ENCODE measurements at places on chromosomes 5 and 9.

DNA sequence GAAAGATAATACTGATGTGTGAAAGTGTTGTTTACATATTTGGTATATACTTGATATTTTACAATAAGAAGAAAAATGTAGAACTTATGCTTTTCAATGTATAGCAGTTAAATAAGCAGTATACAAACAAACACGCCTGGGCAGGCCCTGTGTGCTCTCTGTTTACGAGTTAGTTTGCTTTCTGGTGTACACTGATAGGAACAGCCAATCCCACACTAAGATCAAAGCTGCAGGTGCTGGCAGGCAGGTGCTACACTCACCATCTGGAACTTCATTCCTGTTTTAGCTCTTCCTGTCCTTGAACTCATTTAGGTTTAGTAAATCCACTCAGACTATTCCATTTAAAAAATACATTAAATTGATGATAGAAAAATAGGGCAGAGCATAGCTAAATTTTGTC lies 614.7 kb upstream of the ST8SIA4 start:
- DNase-seq, result no peak

DNA sequence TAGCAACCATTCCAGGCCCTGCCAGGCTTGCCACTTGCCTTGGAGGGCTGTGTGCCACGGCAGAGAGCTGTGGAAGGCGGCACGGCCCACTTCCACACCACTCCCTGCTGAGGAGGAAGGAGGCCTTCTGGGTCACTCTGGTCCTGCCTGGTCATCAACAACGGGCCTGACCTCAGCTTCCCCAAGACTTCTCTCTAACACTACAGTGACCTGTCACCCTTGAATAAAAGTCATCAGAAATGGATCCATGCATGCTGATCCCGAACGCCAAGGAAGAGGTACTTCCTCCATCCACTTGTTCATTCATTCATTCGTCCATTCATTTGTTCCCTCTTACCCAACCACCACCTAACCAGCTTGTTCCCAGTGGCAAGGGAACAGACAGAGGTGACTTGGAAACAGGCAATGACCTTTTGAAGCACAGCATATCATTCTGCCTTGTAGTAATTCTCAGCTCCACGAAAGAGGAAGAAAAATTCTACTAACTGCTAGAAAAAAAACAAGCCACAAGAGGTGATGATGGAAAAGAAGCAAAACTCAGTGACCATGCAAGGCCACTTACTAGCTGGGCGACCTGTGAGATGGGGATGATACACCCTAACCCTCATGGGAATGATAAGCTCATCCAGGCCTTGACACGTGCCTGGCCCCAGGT lies 58.6 kb downstream of the STK10 start:
- DNase-seq, result no peak

DNA sequence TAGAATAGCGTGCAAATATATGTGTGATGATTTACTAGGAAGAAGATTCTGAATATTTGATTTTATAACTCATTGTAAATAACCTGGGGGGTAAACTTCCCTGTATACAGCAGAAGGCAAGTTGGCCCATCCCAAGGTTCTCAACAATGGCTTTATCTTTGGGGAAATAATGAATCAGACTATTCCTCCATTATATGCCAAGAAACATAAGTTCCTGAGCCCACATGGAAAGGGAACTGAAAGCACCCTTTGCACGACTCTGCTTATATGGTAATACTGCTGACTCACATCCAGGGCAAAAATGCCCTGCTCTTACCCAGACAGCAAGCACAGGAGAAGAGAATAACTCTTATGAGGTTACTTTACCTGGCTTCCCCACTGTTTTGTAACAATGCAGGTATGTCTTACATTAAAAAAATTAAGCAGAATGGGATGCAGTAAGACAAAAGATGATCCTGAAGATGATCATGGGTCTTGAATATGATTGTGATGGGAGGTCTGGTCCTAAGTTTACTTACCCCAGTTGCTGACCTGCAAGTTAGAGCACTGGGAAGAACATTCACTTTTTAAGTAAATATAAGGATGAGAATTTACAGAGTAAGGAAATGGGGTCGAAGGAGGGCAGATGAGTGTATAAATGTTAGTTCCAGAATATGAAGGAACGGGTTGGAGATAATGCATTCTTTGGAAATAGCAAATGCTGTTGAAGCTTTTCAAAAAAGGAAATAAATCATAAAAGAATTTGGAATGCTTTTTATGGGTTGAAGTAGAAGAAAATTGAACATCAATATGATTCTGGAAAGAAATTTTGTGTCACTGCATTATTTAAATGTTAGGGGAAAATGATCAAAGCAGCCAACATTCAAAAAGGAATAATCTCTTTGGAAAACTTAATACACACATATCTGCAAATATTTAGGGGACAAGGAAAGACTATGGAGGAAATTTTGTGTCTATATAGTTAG lies 428.4 kb upstream of the MPDZ start:
- DNase-seq, result no peak

DNA sequence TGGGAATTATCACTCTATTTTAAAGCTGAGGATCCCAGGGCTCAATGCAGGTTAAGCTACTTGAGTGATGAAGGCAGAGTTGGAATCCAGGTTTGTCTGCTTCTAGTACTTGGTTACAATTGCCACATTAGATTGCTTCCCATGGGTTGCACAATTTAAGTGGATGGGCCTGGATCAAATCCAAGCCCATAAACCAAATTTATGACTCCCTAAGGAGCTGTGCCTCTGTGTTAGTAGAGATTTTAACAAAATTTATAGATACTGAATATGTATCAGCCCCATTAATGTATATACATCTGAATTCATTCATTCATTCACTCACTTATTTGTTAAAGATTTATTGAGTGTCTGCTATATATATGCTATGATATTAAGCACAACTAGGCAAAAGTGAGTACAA lies 332.3 kb upstream of the KLF9 start:
- no peak for DNase-seq

DNA sequence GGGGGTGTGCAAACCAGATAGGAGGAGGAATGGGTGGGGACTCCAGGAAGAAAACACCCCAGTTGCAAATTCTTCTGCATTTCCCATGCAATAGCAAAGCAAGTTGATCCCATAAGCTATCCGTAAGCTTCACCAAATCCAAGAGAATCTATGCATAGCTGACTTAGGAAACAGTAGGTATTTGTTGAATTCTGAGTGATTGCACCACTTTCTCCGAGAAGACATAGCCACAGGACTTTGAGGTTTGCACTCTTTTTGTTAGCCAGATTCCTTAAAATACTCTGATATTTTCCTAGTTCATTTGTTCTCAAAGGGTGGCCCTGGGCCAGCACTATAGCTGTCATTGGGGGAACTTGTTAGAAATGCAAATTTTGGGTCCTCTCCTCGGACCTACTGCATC lies 271.9 kb downstream of the SLIT3 start:
- no peak for DNase-seq

DNA sequence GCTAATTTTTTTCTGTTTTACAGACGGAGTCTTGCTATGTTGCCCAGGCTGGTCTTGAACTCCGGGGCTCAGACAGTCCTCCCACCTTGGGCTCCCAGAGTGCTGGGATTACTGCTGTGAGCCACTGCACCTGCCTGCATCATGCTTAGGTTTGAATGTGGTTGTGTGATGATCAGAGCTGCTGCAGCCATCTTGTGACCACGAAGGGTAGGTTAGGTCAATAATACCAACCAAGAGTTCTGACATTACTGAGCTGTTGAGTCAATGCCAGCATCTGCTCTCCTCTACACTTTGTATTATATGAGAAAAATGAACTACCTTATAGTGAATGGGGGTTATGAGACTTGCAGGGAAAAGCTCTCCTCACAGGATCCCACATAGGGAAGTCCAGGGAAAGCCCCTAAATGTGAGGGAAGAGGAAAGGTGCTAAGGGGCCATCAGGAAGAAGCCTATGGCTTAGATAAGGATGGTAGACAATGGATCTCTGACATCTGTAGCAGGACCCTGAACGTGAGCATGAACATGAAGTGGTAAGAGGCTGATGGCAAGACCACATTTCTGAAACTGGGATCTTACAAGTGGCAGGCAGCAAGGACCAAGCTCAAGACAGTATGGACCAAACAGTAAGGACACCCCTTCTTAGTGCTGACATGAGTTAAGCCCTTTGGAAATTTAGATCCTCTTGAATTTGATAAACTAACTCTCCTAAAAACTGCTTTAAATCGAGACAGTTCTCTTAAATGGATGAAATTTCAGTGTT lies 75.7 kb upstream of the ZNF169 start:
- DNase-seq, result no peak

- DNase-seq, result no peak
Measured at GRCh38 chr9:110047232-110047954, 160.6 kb downstream of the C9orf152 start.

All from RWPE2 (cell line).